ENCODE measurements at places on chromosomes 4 and X. TPM values are rescaled to one million over a fixed set of nuclear protein-coding genes. Genes with fewer than 3 reads are reported as not detected.

GAGE12F gene
- not detected for total RNA-seq

DNA sequence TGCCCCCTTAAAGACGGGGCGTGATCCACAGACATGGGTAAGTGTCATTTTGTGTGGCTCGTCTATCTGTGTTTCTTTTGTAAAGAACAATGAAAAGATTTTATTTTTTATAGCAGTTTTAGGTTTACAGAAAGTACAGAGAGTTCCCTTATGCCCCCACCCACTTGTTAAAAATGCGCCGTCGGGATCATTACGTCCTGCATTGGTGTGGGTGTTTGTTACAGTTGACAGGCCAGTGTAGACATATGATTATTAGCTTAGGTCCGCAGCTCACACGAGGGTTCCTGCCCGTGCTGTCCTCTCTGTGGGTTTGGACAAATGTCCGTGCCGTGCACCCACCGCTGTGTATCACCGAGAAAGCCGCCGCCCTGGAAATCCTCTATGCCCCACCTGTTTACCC lies 50.5 kb downstream of the RGS12 start:
- H3K4me1 ChIP-seq: peaks cover 17% of the 10 kb centered on the region
- no peak for DNase-seq
- no peaks in the 10 kb centered on the region for H3K36me3 ChIP-seq

- no peaks in the 10 kb centered on the region for H3K4me1 ChIP-seq
- no peak overlapping the region for H3K4me3 ChIP-seq
- no peak overlapping the region for H3K27ac ChIP-seq
- H3K27me3 ChIP-seq: peaks cover 12% of the 10 kb centered on the region
These were observed 42.2 kb downstream of the NDNF start for GRCh38 chr4:121030131-121030530.

- no peaks in the 10 kb centered on the region for H3K27me3 ChIP-seq
- no peaks in the 10 kb centered on the region for H3K36me3 ChIP-seq
- H3K4me3 ChIP-seq: no peak overlapping the region
These were observed 87.6 kb downstream of the CRMP1 start for GRCh38 chr4:5805270-5805669.

GRCh38 chr4:71550220-71551165 lies 211.7 kb downstream of the SLC4A4 start:
- no peak overlapping the region for H3K4me3 ChIP-seq
- DNase-seq: no peak
- no peaks in the 10 kb centered on the region for H3K4me1 ChIP-seq
- no peak overlapping the region for H3K27ac ChIP-seq
- no peaks in the 10 kb centered on the region for H3K27me3 ChIP-seq
- H3K36me3 ChIP-seq: no peaks in the 10 kb centered on the region

DNA sequence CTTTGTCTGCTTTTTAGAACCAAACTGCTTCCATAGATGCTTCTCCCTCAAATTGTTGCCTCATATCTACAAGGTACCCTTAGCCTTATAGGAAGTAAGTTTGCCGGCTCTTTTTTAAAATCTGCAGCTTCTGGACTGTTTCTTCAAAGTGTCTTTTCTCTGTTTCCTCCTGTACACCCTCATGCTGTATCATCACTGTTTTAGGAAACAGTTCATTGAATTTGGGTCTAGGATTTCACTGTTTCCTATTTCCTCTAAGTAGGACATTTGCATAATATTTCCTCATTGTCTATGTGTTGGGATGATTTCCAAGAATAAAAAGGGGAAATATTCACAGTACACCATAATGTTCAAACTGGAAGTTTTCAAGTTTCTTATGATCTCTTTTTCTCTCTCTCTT lies 43.0 kb downstream of the BANK1 start:
- H3K27ac ChIP-seq: no peak overlapping the region
- no peak for DNase-seq
- H3K4me1 ChIP-seq: no peaks in the 10 kb centered on the region
- peaks cover 5% of the 10 kb centered on the region for H3K27me3 ChIP-seq

DNA sequence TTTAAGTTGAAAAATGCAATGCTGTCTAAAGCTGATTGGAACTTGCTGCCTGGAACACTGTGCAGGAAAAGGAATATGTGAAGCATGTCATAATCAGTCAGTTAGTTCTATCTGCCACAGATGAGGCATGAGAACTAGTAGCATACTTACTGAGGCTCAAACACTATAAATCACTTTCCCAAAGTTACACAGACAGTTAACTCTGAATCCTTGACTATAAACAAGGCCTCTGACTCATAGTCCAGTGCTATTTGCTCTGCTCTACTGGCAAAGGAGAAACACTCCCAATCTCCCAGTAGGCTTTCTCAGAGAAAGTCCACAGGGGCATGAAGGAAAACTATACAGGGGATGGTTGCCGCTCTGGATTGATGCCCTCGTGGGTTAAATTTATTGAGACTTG lies 2078.4 kb upstream of the TENM3 start:
- H3K27me3 ChIP-seq: no peaks in the 10 kb centered on the region
- no peak overlapping the region for H3K27ac ChIP-seq
- H3K36me3 ChIP-seq: peaks cover 6% of the 10 kb centered on the region
- no peak overlapping the region for H3K4me3 ChIP-seq
- H3K4me1 ChIP-seq: no peaks in the 10 kb centered on the region

CTSO gene
- total RNA-seq: 1.3 TPM

DNA sequence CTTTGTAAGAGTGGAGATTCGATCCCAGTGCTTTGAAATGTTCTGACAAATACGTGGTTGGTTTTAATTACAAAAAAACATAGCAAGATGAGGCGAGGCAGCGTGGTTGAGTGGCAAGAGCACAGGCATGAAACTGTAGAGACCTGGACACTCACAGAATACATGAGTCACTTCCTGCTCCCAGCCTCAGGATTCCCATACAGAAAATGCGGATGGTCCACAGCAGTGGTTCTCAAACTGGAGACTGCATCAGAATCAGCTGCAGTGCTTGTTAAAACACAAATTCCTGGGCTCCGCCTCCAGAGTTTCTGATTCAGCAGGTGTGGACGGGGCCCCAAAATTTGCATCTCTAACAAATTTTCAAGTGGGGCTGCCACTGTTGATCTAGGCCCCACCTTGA lies 10.1 kb downstream of the OTOP1 start:
- peaks cover 37% of the 10 kb centered on the region for H3K27me3 ChIP-seq
- DNase-seq: no peak
- no peaks in the 10 kb centered on the region for H3K36me3 ChIP-seq

GRCh38 chr4:101801958-101802357 lies 11.4 kb downstream of the BANK1 start:
- no peak overlapping the region for H3K4me3 ChIP-seq
- DNase-seq: no peak
- H3K27me3 ChIP-seq: peaks cover 19% of the 10 kb centered on the region
- H3K27ac ChIP-seq: no peak overlapping the region
- H3K4me1 ChIP-seq: no peaks in the 10 kb centered on the region

TRIML2 gene
- total RNA-seq: not detected

DNA sequence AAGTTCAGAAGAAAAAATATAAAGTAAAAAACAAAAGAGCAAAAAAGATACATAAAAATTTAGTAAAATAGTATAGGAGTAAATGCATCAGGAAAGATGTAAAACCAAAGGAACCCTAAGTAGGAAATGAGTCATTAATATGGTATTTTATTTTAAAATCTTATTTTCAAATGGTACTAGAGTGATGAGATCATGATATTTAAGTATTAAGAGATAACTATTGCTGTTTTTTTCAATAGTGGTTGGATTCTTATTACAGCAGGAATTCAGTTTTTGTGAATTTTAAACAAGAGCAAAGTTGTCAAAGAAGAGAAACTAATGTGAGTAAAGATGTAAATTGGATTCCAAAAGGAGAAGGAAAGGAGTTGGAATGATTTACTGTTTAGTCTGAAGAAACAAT lies 20.0 kb downstream of the EMCN start:
- H3K27me3 ChIP-seq: no peaks in the 10 kb centered on the region
- no peak overlapping the region for H3K27ac ChIP-seq
- H3K4me1 ChIP-seq: no peaks in the 10 kb centered on the region
- no peak overlapping the region for H3K4me3 ChIP-seq
- no peak for DNase-seq

DNA sequence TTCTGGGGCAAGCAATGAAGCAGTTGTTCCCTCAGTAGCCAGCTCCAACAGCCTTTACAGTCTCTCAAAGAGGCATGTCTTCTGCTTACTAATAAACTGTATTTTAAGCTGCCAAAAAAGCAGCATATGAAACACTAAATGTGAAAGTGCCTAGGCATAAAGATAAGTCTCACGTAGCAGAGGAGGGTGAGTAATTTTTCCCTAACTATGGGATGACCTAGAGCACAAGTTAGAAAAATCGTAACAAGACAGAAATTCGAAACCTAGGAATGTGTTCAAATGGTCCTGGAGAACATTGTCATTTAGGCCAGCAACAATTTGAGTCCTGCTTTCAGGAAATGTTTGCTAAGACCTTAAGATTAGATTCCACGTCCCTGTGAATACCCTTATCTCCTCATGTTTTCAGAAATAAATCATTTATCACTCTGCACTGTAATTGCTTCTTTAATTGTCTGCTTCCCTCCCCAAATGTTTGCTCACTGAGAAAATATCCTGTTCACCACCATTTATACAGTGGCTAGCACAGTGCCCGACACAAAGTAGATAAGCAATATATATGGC lies 222.2 kb downstream of the KCNIP4 start:
- H3K27ac ChIP-seq: no peak overlapping the region
- DNase-seq: no peak
- peaks cover 6% of the 10 kb centered on the region for H3K36me3 ChIP-seq

ABLIM2 gene
- 0.25 TPM for total RNA-seq

GRCh38 chrX:134670134-134670924 lies 12.1 kb upstream of the PLAC1 start:
- no peak for DNase-seq
- H3K4me1 ChIP-seq: peaks cover 12% of the 10 kb centered on the region
- H3K27ac ChIP-seq: no peak overlapping the region
- no peak overlapping the region for H3K4me3 ChIP-seq

DNA sequence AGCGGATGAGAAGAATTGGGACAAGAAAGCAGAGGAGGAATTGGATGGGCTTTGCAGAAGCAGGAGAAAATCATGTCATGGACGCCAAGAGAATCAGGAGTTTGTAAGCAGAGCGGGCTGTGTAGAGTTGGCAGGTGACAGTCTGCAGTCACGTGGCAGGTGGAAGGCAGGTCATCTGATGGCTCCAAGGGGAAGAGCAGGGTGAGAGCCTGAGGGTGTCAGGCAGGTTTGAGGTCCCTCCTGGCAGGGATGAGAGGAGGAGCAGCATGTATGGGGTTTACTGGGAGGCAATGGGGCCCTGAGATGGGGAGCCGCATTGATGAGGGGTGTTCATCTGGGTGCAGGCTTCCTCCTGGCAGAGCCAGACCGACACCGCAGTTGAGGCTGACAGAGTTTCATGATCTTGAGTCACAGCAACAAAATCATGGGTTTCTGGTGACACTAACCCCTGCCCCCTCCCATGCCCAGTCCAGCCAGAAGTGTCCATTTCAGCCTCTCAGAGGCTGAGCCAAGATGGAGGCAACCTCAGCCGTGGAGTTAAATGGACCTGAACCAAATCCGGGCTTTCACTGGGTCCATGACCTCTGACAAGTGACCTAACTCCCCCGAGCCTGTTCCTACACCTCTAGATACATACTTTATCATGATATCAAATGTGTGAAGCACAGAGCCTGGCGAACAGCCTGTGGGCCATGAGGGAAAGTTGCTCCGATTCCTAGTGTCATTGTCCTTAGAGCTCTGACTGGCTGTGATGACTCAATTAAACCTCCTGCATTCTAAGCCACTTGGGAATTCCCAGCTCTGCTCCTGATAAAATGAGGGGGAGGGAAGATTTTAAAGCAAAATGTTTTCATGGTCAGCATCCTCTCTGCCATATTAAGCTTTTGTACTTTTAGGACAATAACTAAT lies 36.1 kb downstream of the EVC start:
- H3K36me3 ChIP-seq: no peaks in the 10 kb centered on the region
- H3K27me3 ChIP-seq: no peaks in the 10 kb centered on the region
- DNase-seq: no peak
- H3K27ac ChIP-seq: no peak overlapping the region
- no peaks in the 10 kb centered on the region for H3K4me1 ChIP-seq

- H3K4me3 ChIP-seq: no peak overlapping the region
- H3K36me3 ChIP-seq: no peaks in the 10 kb centered on the region
- no peak for DNase-seq
- H3K27me3 ChIP-seq: peaks cover 19% of the 10 kb centered on the region
- H3K27ac ChIP-seq: no peak overlapping the region
These were observed 78.7 kb upstream of the CBLL2 start for GRCh38 chrX:22193851-22194659.

GRCh38 chr4:20273793-20274192 lies 22.1 kb downstream of the SLIT2 start:
- no peaks in the 10 kb centered on the region for H3K36me3 ChIP-seq
- H3K27ac ChIP-seq: no peak overlapping the region
- no peaks in the 10 kb centered on the region for H3K27me3 ChIP-seq
- no peak for DNase-seq
- no peaks in the 10 kb centered on the region for H3K4me1 ChIP-seq

ITIH6 gene
- not detected for total RNA-seq

AMBN gene
- total RNA-seq: not detected

USP17L30 gene
- not detected for total RNA-seq

- no peak for DNase-seq
- H3K27ac ChIP-seq: no peak overlapping the region
- no peaks in the 10 kb centered on the region for H3K4me1 ChIP-seq
- peaks cover 15% of the 10 kb centered on the region for H3K36me3 ChIP-seq
- no peak overlapping the region for H3K4me3 ChIP-seq
These were observed 206.0 kb upstream of the ARHGAP24 start for GRCh38 chr4:85268961-85269360.

GRCh38 chr4:76200771-76201231 lies 12.8 kb downstream of the SCARB2 start:
- DNase-seq: no peak
- no peaks in the 10 kb centered on the region for H3K36me3 ChIP-seq
- H3K27me3 ChIP-seq: no peaks in the 10 kb centered on the region

SLC34A2 gene
- total RNA-seq: not detected

NAP1L2 gene
- total RNA-seq: 2.0 TPM

HSPA4L gene
- 10.5 TPM for total RNA-seq
